ENCODE measurements at places on chromosomes 2 and 18.

DNA sequence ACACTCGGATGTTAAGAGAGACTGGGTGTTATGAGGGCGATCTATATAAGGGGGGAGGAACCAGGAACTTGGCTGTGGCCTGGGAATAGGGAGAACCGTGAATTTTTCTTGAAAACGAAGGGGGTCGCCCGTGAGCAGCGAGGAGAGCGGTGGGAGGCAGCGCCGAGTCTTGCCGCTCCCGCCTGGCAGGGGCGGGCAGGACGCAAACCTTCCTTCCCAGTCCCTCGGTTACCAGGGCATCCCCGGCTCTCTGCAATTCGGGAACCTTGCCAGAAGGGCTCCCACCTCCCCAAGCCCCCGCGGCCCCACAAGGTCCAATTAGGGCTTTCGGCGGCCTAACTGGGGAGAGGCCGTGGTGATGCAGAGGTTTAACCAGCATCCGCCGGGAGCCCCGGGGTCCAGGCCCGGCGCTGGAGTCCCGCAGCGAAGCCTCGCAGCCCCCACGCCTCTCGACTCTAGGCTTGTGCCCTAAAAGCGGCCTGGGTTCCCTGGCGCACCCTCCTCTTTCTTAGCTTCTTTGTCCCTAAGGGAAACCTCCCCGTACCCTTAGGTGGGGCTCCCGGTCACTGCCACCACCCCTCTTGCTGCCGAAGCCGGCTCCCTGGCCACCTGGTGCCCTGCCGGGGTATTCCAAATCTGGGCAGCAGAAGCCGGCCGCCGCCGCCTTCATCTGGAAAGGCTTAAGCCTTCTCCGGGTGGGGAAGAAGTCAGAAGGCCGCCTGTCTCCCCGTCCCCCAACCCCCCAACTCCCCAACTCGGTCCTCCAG is 680 bp upstream of the FHOD3 start:
- no peak for DNase-seq

DNA sequence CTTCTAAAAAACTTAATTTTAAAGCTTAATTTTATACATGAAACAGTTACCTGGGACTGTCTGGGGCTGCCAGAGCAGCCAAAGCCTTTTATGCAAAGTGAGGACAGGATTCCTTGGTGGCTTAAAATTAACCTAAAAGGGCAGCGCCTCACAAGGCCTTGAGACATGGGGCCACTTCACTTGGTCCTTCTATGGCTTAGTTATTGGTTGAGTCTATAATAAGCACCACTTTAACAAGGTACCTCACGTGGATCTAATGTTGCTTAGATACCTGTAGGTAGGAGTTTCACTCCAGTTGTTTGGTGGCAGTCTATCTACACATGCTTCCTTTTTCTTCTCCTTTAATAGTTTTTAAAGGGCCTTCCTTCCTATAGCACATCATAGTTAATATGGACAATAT is 51.6 kb downstream of the EIF2AK3 start:
- DNase-seq = no peak

DNA sequence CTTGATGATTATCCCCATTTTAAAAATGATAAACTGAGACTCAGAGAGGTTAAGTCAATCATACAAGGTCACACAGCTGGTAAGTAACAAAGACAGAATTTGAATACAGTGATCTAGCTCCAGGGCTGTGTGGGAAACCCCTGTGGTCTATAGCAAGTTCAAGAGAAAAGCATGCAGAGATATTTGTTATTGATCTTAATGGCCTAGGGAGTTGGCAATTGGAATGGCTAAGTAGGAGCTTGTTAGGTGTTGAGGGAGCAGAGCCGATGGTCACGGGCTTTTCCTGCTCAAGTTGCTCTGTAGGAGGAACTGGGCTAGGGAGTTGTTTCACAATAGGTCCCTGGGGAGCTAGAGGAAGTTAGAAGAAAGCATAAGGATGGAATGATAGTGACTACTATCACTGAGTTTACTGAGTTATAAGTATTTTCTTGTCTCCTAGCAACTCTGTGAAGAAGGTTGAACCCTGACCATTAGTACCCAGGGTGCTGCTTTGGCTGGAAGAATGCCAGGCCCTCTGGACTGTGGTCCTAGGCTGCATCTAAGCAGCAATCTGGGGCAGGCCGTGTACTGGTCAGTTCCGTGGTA is 30.0 kb downstream of the RNF125 start:
- DNase-seq = peak; percentile 68

- DNase-seq = no peak
Measured at GRCh38 chr2:226971770-226972169, 135.9 kb downstream of the RHBDD1 start.

GRCh38 chr2:151979694-151980093 is 119.2 kb downstream of the CACNB4 start:
- DNase-seq = no peak

Measured in CMK (cell line).